ENCODE measurements at places on chromosomes 4 and X.

GRCh38 chr4:95000076-95000648 is 242.4 kb downstream of the BMPR1B start:
- no peak for DNase-seq

DNA sequence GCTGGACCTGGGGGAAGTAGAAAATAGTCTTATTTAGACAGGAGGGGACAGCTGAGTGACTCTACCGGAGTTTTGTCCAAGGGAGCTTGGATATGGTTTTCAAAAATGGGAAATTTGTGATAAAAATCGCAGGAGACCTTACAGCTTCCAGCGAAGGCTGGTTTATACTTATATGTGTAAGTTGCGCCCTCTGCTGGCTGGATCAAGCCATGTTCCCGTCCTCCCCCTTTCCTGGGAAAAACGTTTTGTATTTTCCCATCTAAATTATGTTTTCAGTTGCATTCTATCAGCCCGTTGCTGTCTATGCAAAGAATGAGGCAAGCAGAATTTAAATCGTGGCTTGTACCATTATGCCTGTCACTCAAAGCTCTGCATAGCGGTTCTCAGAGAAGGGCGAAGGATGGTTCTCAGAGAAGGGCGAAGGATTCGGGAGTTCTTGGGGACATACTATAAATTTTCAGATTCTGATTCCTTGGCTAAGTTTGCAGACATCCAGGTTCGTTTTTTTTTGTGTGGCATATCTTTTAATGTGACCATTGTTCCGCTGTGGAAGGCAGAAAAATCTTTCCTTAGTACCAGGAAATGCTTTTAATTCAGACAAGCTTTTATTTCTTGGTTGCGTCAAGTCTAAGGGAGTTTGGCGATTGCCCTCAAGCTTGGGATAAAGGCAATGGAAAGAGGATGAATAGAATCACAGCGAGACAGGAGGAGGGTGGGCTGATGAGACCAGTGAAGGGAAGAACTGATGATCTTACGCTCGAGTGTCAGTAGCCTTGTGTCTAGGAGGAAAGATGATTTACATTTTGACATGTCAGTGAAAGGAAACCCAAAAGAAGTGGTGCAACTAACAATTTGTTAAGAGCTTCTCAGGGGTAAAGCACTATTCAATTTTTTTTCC is 128.5 kb upstream of the ARX start:
- DNase-seq, result no peak

GRCh38 chrX:1661048-1661921 is 46.4 kb downstream of the ASMT start:
- no peak for DNase-seq

DNA sequence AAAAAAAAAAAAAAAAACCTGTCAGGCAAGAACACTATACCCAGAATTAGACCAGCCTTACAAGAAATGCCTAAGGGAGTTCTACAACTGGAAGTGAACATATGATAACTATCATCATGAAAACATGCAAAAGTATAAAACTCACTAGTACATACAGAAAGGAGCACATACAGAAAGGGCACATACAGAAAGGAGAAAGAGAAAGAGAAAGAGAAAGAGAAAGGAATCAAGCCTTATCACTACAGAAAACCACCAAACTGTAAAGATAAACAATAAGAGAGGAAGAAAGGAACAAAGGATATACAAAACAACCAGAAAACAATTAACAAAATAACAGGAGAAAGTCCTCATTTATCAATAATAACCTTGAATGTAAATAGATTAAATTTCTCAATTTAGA is 50.4 kb downstream of the PHKA1 start:
- no peak for DNase-seq

DNA sequence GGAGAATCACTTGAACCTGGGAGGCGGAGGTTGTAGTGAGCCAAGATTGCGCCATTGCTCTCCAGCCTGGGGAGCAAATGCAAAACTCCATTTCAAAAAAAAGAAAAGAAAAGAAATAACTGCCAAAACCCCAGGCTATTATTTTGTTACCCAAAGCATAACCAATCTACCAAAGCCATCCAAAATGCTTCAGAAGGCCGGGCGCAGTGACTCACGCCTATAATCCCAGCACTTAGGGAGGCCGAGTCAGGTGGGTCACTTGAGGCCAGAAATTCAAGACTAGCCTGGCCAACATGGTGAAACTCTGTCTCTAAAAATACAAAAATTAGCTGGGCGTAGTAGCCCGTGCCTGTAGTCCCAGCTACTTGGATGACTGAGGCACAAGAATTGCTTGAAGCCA is 49.8 kb downstream of the SMIM31 start:
- DNase-seq, result no peak
